ENCODE measurements at places on chromosomes 13 and 19.
A peak's percentile ranks its signal among the peaks of the same experiment; 100 is the strongest.

- peak; percentile 91 for DNase-seq
Measured at GRCh38 chr19:1942078-1942933, 1.3 kb downstream of the CSNK1G2 start.

DNA sequence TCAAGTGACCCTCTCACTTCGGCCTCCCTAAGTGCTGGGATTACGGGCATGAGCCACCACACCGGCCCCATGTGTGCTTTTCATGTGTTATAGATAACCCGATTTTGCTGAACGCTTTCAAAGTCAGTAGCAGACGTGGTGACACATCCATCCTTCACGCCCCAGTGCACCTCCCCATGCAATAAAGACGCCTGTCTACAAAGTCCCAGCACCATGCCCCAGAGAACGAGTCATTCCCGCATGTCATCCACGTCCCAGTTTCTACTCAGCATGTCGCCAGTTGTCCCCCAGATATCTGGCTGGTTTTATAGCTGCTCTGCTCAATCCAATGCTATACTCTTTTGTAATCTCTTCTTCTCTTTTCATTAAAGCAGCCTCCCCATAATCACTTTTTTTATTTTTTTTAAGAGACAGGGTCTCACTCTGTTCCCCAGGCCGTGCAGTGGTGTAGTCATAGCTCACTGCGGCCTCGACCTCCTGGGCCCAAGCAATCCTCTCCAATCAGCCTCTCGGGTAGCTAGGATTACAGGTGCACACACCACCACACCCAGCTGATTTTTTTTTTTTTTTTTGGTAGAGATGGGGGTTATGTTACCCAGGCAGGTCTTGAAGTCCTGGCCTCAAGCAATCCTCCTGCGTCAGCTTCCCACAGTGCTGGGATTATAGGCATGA, 42.5 kb downstream of the DNM2 start:
- no peak for DNase-seq

DNA sequence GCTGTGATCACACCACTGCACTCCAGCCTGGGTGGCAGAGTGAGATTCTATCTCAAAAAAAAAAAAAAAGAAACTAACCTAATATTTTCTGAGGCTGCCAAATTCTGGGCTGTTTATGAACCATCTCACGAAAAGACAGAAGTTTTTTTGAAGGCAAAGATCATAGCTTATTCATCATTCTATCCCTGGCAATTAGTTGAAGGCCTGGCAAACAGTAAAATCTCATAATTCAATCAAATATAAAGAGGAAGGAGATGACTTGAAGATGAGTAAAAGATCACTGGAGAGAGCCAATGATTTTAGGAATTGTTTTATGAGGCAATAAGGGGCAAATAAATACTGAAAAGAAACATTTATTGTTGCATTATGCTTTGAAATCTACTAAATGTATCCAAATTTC, 216.5 kb downstream of the DCLK1 start:
- DNase-seq = no peak

DNA sequence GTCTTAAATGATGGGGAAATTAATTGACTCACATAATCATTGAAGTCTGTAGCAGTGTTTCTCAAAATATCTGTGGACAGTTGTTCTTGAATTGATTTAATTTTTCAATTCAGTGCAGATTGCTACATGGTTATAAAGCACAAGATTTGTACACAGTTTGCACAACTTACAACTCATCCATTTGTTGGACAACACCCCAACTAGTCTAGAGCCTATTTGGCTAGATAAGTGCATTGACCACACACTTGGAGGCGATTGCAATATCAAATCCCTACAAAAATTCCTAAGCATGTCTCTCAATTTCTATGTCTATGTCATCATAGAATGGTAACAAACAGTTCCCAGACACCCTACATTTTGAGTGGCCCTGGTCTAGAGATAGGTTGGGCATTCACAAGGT, 48.0 kb upstream of the IPO5 start:
- DNase-seq = no peak

GRCh38 chr13:112042496-112042895, 24.5 kb upstream of the SOX1 start:
- no peak for DNase-seq

- no peak for DNase-seq
Measured at GRCh38 chr19:39832341-39833083, 1.4 kb downstream of the DYRK1B start.

GRCh38 chr19:35992907-35993765, 1.9 kb upstream of the SDHAF1 start:
- no peak for DNase-seq

- no peak for DNase-seq
Measured at GRCh38 chr19:15274477-15274876, 42.2 kb upstream of the EPHX3 start.

DNA sequence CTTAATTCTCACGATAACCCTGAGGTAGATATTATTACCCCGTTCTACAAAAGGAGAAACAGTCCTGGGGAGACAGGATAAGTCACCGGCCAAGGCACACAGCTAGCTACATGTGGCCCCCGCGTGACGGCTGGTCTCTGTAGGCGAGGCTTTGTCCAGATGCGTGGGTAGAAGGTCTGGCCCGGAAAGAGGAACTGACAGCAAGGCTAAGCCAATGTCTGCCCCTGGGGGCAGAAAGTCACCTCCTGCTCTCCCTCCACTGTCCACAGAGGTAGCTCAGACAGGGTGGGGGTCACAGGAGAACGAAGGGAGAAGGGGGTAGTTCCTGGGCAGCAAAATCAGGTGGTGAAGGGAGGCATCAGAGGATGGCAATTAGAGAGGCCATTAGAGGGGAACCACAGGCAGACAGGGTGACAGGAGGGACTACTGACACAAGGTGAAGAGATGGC, 1.8 kb downstream of the APOC4 start:
- no peak for DNase-seq

DNA sequence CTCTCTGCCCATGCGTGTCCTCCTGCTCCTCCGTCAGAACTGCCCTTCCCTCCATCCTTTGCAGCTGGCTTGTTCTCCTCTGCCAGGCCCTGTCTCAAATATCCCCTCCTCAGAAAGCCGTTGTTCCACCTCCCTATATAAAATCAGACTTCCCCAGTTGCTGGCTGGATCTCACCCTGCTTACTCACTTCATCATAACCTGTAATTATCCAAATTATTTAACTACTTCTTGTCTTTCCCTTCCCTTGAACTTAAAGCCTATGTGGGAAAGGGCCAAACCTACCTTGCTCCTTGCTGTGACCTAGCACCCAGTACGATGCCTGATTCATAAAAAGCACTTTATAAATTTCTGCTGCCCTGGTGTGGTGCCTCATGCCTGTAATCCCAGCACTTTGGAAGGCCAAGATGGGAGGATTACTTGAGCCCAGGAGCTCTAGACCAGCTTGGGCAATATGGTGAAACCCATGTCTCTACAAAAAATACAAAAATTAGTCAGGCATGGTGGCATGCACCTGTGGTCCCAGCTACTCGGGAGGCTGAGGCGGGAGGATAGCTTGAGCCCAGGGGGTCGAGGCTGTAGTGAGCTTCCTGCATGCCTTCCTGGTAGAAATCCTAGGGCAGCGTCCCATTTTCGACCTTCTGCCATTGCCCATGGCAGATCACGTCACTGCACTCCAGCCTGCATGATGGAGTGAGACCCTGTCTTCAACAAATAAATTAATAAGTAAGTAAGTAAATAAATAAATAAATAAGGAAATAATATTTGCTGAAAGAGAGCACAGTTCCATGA, 39.5 kb upstream of the ZNF536 start:
- no peak for DNase-seq

DNA sequence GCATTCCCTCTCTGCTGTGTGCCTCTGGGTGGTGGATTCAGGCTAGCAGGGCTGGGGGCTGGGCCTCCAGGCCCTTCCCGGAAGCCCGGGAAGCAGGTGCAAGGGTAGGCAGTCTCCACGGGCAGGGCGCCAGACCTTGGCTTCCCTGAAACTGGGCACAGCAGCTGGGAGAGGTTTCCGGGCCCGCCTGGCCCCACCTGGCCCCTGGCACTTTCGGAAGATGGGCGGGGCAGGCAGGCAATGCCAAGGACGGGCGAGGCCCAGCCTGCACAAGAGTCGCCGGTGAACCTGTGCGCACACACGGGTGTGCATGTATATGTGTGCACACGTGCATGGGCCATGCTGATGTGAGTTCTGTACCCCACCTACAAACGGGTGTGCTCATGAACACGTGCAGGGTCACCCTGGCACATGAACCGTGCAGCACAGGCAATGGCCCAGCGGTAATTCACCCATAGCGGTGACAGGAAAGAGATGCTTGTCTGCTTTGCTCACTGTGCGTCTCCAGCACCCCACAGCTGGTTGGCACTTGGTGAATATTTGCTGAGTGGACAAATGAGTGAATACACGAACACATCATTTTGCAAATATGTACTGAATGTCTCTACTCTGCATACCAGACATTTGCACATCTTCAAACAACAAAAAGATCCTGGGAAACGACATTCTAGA, 15.3 kb downstream of the GADD45B start:
- no peak for DNase-seq

- no peak for DNase-seq
Measured at GRCh38 chr19:5099701-5100221, 130.8 kb downstream of the KDM4B start.

DNA sequence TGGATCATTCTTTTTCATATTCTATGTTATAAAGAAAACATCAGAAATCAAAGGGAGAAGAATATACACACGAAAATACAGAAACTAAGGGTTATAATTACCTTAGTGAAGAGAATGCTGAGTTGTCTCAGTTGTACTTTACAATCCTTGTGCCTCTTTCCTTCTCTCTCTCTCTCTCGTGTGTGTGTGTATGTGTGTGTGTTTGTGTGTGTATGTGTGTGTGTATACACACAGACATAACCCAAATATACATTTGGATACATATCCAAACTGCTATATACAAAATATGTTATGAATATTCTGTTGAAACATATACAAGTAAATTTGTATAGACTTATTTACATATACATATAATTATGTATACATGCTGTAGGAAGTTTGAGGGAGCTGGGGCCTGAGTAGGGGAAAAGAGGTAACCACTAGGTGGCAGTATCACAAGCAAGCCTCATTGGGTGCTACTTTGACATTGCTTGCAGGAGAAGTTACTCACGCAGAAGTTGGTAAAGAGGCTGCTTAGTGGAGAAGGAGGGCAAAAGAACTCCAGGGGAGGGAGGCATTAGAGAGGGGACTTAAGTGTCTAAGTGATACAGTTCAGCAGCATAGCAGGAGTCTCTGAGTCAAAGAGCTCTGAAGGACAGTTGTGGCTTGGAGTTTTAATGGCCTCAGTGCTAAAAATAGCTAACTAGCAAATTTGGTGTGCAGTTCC, 465.1 kb upstream of the PCDH20 start:
- DNase-seq = no peak

DNA sequence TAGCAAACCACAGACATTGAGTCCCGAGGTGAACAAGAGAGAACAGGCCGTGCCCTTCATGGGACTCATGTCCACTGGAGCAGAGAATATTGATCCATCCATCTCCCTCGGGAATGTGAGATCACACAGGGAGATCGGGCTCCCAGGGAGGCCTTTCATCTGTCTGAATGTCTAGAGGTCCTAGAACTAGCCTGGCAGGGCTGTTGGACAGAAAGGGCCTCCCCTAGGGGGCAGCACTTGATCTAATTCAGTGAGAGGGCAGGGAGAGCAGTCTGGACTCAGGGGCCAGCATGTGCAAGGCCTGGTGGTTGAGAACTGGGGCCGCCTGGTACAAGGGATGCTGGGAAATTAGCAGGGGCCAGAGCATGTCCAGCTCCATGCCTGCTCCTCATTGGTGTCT, 4.3 kb downstream of the RUVBL2 start:
- peak; percentile 82 for DNase-seq

GRCh38 chr19:30165228-30165813, 206.9 kb upstream of the ZNF536 start:
- DNase-seq = peak; percentile 20
